ENCODE measurements at places on chromosomes 12 and 14.

DNA sequence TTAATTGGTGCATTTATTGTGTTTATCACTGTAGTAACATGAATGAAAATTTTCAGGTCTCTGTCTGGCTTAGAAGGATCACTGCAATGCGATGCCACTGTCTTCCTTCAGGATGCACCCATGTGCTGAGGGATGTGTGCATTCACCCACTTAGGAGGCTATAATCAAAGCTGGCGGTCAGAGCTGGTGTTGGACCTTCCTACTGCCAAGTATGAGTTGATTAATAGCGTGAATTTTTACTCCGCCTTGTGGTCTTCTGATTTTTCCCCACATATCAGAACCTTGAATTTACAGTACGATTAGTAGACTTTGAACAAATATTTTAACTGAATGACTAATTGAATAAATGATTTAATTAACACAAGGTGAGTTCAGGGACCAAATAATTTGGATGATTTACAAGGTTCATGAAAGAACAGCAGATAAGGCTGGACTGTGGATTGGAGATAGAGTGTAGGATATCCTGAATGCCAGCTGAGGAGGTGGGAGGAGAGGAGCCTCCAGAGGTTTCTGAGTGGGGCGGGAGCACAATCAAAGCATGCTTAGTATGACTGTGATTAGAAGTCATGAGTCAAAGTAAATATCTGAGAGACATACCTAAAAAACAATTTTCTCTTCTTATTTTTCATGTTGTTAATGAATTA is 50.1 kb downstream of the RERG start:
- no peak for DNase-seq

GRCh38 chr14:104665657-104666522 is 23.5 kb upstream of the INF2 start:
- no peak for DNase-seq

GRCh38 chr14:96194657-96195431 is 9.8 kb upstream of the BDKRB2 start:
- no peak for DNase-seq

DNA sequence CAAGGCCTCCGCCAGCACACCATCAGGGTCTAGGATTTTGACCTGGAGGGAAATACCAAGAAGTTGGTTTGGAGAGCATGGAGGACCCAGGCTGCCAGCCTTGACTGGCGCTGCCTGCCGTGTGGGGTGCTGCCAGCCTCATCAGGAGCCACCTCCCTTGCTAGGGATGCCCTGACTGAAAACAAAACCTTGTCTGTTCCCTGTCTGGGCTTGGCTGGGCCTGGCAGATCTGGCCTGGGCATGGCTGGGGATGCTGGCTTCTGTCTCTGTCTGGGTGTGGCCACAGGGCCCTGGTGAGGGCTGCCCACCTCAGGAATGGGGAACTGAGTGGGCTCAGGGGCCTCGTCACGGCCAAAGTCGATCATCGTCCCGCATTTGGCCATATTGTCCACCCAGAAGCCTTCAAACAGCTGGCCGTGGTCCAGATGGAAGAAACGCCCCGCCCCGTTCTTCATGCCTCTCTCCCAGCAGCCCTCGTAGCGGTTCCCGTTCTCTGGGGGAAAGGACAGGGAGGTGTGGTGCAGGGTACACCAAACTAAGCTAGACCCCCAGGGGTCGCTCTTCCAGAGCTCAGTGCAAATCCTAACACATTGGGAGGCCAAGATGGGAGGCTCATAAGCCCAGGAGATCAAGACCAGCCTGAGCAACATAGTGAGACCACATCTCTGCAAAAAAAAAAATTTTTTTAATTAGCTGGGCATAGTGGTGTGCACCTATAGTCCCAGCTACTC is 16.5 kb downstream of the MORN3 start:
- no peak for DNase-seq

GRCh38 chr12:108819920-108820706 is 37.3 kb downstream of the SSH1 start:
- peak; percentile 31 for DNase-seq

- DNase-seq, result peak; percentile 80
Measured at GRCh38 chr14:77067632-77068516, 30.2 kb upstream of the CIPC start.

DNA sequence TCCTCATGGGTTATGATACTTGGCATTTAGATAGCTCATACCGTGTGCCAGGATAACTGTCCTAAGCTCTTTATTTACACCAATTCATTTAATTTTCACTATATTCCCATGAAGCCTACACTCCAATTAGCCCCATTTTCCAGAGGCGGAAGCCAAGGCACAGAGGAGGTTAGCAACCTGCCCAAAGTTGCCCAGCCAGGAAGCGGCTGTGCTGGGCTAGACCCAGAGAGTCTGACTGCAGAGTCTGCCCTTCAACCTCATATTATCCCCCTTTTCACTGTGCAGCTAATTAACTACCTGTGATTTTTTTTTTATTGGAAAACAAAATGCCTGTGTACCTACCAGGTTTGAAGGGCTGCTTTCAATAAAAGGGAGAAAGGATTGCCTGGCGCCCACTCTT is 2.5 kb downstream of the RFLNA start:
- DNase-seq, result no peak

DNA sequence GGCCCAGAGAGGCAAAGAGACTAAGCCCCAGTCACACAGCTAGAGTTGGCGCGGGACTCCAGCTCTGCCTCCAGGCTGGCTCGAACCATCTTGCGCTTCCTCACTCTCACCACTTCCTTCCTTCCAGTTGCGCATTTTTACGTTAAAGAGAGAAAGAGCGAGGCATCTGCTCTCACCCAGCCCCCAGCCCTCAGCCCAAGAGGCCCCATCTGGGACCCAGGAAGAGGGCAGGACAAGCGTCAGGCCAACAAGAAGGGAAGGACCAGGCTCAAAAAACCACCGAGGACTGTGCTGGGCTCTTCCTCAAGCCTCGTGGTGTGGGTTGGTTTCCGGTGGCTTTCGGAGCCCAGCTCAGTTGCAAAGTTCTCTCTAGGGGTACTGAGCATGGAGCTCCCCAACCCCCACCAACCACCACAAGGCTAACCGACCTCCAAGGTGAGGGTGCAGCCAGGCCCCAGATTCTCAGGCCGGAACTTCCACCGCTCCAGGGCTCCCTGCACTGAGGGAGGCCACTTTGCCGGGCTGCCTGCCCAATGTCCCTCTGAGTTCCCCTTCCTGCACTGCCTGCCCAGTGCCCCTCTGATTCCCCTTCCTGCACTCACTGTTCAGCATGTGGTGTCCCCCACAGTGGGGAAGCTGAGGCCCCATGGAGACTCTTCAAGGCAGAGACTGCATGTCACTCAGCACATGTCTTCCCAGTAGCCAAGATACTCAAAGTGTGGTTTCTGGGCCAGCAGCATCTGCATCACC is 35.9 kb downstream of the TESC start:
- peak; percentile 30 for DNase-seq

- DNase-seq, result no peak
Measured at GRCh38 chr12:123991372-123991951, 18.4 kb downstream of the ZNF664 start.

GRCh38 chr14:53534841-53535240 is 381.7 kb upstream of the DDHD1 start:
- no peak for DNase-seq

DNA sequence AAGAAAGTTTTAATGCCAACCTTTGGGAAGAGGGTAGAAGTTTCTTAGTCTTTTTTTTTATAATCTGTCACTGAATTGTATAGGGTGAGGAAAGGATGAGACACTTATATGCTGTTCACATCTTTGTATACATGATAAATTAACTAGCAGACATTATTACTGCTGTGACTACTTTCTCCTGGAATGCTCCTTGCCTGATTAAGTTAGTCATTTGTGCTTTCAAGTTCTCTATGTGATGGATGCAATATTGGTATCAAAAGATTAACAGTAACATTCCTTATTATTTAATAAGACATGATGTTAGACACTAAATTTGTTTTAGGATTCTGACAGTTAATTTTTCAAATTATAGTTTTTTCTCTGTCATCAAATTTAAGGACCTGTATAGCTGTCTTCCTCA is 223.4 kb upstream of the GARIN2 start:
- no peak for DNase-seq

GRCh38 chr14:92122351-92122677 is 545 bp downstream of the CPSF2 start:
- DNase-seq, result no peak

GRCh38 chr12:74015118-74015517 is 522.5 kb upstream of the ATXN7L3B start:
- DNase-seq, result no peak

GRCh38 chr12:92608151-92609091 is 94.4 kb upstream of the PLEKHG7 start:
- no peak for DNase-seq

DNA sequence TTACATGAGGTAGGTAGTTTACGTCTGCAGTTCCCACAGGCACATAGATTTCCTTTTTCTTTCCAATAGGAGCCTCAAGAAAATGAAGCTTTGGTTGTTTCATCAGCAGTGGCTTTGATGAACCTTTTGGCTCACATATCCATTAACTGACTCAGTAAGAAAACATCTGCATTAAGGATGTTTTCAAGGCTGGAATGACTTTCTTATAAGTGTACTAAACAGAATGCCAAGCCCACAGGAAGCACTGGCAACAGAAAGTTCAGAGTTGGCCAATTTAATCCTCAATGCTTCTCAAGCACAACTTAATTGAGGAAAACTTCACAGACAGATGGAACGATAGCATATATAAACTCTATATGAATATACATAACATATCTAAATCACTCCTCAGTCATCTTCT is 63.5 kb downstream of the ST8SIA1 start:
- DNase-seq, result no peak

DNA sequence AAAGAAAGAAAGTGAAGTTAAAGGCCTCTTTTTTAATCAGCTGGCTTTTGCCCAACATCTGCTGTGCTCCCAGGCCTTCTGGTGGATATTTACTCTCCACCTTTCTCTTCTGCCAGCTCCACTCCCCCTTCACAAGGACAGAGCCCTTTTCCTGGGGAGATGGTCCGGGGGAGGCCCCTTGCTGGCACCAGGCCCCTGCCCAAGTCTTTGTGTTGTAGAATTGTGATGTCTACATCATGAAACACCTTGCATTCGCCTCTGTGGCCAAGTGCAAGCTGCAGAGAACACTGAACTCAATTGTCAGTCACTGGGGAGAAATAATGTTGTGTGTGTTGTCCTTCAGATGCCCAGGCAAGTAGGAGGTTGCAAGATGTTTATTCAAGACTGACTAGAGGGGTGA is 150.3 kb downstream of the DPF3 start:
- no peak for DNase-seq

GRCh38 chr14:76940021-76940760 is 88.3 kb downstream of the IRF2BPL start:
- no peak for DNase-seq

DNA sequence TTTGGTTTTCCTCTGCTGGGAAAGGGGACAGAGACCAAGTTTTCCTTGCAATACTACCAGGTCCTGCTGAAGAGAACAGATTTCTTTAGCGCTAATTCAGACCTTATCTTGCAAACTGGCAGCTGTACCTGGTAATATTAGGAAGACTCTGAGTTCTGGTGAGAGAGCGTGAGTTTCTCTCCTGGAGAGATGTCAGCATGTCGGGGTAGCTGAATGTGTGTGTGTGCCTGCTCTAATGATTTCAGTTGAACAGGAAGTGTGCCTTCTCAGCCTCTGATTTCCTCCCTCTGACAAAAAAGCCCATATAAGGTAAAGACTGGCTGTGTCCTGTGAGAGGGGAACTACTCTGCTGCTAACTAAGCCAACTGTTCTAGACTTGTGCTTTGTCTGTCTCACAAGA is 10.3 kb upstream of the ERP27 start:
- no peak for DNase-seq

- peak; percentile 21 for DNase-seq
Measured at GRCh38 chr12:57210926-57211692, 5.5 kb upstream of the NXPH4 start.

- DNase-seq, result no peak
Measured at GRCh38 chr14:74213907-74214803, 25.1 kb upstream of the VSX2 start.

DNA sequence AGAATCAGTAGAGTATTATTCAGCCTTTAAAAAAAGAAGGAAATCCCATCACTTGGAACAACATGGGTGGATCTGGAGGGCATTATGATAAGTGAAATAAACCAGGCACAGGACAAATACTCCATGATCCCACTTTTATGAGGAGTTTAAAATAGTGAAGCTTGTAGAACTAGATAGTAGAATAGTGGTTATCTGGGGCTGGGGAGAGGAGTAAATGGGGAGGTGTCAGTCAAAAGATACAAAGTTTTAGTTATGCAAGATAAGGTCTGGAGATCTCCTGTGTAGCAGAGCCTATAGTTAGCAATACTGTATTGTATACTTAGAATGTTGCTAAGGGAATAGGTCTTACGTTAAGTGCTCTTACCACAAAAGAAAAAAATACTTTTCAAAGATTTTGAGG is 64.9 kb downstream of the RIC8B start:
- DNase-seq, result no peak

DNA sequence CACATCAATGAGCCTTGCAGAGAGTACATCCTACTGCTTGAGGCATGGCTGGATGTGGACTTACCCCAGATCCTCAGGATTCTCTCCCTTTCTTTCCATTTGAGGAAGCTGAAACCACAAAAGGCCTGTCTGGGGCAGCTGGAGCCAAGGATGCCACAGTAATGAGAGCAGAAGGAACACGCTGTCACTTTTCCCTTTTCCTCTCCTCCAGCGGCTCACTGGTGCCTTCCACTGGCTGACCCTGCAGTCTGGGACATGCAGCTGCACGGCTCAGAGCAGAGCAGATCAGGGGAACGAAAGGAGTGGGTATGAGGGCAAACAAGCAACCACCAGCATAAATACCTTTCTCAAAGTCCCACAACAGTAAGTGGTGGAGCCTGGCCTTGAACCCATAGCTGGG is 78.2 kb downstream of the GAS2L3 start:
- DNase-seq, result no peak

DNA sequence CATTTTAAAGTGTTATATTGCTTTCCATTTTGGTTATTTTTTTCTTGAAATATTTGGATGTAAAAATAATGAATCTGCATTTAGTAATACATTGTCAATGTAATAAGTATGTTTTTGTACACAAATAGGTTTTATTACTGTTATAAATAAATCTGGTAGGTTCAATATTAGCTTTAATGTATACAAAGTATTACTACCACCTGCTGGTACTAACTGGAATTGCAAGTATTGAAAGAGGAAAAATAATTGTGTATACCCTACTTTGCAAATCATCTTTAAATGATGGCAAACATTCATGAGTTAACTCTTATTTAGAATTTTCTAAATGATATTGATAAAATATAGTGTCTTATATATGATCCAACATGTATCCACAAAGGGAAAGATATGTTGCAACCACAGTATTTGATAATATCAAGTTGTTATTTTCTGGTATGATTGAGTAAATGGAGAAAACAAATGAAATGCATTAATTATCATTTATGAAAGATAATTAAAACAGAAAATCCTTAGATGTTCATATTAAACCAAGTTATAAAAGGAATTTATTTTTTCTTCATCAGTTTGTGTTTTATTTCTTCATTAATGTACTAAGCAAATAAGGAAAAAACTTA is 3.2 kb downstream of the OR4K2 start:
- DNase-seq, result no peak

- DNase-seq, result no peak
Measured at GRCh38 chr14:51523243-51523642, 128.5 kb upstream of the FRMD6 start.

All from tibial artery (tissue), 4 donors.